Activated T-helper 1 cell treated with Interleukin-2 at 50 U/mL for 16 hours (primary cell): ENCODE measurements at places on chromosomes 5 and 9.

DNA sequence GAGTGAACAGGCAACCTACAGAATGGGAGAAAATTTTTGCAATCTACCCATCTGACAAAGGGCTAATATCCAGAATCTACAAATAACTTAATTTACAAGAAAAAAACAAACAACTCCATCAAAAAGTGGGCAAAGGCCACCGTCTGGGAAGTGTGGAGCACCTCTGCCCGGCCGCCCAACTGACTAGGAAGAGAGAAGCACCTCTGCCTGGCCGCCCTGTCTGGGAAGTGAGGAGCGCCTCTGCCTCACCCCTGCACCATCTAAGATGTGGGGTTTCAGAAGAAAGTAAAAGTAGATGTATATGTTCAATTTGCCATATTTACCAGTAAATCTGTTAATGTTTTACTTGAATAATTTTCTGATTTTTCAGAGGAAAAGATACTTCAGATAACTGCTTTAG lies 108.1 kb upstream of the TMEM161B start:
- no peak for DNase-seq

GRCh38 chr9:35951736-35952135 lies 6.2 kb downstream of the OR2S2 start:
- no peak for DNase-seq

- DNase-seq = peak; percentile 44
These were observed 99.9 kb downstream of the GTF3C4 start for GRCh38 chr9:132769906-132770769.

DNA sequence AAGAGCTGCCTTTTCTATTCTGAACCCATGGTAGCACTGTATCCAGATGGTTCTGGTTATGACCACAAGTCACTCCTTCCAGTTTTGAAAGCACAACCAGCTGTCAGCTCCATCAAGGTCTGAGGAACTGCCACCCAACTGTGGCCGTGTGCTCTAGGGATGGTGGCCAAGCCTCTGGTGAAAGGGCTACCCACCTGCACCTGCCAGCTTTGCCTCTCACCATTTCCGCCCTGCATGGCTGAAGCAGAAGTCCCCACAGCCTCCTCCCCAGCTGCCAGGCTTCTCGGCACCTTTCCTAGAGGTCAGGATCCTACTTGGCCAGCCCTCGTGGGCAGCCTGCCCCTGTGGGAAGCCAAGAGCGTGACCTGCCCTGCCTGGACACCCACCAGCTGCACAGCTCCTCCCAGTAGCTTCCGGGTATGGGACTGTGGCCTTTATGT lies 16.8 kb downstream of the SEMA5A start:
- no peak for DNase-seq

DNA sequence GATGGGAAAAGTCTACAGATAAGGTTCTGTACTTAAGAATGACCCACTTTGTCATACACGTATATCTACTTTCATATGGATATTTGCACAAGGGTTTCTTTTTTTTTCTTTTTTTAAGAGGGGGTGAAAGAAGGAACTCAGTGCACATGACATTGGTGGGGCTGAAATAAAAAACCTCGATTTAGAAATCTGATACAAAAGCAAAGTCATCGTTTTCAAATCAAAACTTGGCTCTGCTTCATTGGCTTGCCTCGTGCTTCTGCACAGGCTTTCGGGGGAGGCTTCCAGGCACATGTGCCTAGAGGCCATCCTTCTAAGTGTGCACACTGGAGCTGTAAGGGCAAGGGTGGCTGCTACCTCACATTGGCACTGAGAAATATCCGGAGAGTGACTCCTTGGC lies 31.1 kb downstream of the PTTG1 start:
- DNase-seq = no peak

GRCh38 chr9:97766092-97766491 lies 69.0 kb upstream of the XPA start:
- DNase-seq = no peak

DNA sequence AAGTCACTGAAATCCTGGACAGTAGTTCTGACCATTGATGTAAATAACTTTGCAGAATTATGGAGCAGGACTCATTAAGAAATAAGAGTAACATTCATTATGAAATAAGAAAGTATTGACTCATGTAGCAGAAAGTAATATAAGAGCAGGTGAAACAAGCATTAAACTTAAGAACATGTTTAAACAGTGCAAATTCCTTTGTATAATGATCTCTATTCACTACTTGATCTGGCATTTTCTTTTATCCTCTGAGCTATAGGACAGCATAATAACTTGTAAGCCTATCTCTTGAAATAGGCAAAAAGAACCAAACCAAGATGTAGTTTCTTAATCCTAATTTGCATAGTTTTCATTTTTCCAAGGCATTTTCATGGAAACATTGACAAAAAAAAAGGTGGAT lies 42.3 kb downstream of the PLGRKT start:
- DNase-seq = no peak

GRCh38 chr9:113711251-113711650 lies 164.9 kb upstream of the ZNF618 start:
- no peak for DNase-seq

DNA sequence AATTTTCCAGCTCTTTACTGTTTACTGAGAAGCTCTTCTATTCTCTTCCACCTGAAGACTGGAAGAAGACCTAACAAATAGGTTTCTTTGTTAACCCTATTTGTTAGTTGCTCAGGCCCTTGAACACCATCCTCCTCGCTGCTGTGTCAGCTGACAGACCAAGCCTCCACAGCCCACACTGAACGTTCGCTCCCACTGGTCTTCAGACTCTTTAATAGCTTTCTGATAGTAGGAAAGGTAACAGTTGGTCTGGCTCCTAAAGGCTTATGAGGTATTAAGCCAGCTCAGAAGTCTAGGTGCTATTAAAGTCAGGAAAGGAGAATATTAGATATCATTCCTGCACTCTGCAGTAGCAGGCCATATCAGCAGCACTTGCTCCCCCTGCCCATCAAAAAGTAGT lies 23.3 kb upstream of the F2R start:
- DNase-seq = no peak
